Renal cortex interstitium (tissue), 15 donors: ENCODE measurements at places on chromosomes 1 and 21. TPM values are rescaled to one million over a fixed set of nuclear protein-coding genes. Genes with fewer than 3 reads are reported as not detected.

- no peak for DNase-seq
Measured at GRCh38 chr1:12057382-12057781, 5.7 kb upstream of the TNFRSF8 start.

- no peak for DNase-seq
Measured at GRCh38 chr1:116694524-116694923, 27.0 kb upstream of the IGSF3 start.

DNA sequence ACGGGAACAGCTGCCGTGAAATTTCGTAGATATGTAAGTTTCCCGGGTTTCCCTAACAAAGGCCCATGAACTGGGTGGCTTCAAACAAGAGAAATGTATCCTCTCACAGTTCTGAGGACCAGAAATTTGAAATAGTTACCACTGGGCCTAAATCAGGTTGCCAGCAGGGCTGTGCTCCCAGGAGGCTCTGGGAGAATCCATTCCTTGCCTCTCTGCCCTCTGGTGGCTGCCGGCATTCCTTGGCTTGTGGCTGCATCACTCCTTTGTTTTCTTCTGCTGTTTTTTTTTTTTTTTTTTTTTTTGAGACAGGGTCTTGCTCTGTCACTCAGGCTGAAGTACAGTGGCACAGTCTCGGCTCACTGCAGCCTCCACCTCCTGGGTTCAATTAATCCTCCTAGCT lies 23.7 kb downstream of the UMODL1 start:
- DNase-seq = no peak

DNA sequence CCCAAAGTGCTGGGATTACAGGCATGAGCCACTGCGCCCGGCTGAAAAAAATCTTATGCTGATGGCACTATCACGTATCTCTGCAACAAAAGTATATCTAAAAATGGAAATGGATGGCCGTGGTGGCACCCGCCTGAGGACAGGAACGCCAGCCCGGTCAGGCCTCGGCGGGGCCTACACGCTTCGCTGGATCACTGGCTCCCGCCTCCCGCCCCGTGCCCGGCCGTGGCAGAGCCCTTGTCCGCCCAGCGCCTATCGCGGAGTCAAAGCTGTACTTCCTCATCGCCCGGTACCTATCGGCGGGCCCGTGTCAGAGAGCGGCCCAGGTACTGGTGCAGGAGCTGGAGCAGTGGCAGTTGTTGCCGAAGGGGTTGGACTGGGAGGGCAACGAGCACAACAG lies 28.8 kb upstream of the PDPN start:
- no peak for DNase-seq

GRCh38 chr1:201307231-201307630 lies 23.9 kb downstream of the PKP1 start:
- no peak for DNase-seq

DNA sequence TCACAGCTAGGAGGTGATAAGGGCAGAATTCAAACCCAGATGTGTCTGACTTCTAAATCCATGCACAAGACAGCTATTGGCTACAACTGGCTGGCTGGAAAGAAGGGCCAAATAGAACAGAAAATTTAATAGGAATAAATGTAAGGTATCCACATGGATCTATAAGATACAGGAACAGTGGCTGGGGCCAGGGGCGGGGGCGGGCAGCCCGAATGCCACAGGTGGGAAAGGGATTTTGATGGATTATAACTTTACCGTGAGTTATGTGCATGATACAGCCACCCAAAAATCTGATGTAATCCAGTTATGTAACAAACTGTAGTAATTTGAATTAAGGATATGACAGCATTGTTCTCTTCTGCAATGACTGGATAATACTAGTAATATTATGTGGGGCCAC lies 87.0 kb upstream of the COA6 start:
- no peak for DNase-seq

- no peak for DNase-seq
Measured at GRCh38 chr21:15763359-15763758, 33.6 kb downstream of the USP25 start.

ANGPTL3 gene
- 8.1 TPM for polyA plus RNA-seq

DNA sequence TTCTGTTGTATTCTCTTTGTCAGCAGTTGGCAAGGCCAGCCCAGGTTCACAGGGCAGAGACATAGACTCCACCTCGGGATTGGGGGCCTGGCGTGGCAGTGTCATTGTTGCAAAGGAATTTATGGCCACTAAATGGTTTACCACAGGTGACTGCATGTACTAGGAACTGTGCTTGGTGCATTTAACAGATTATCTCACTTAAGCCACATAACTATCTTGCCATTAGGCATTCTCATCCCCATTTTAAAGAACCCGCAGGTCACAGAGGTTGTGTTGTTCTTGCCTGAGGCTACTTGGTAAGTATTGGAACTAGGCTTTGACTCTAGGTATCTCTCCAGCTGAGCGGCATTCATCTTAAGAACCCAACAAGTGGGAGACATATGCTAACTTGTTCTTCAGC lies 9.7 kb downstream of the TLCD4 start:
- no peak for DNase-seq

DNA sequence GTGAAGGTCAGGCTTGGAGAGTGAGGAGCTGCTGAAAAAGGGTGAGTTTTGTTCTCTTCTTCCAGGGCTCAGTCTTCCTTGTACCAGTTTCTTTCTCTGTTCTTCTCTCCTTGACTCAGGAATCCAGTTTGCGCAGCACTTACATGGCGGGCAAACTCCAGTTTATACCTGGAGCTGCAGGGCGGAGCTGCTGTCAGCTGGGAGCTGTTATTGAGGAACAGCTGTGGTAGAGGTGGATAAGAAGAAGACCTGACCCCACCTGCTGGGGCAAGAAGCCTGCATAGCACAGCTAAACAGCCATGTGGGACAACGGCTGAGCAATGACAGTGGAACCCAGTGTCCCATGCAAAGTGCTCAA lies 46.2 kb downstream of the GALNT2 start:
- no peak for DNase-seq

DNA sequence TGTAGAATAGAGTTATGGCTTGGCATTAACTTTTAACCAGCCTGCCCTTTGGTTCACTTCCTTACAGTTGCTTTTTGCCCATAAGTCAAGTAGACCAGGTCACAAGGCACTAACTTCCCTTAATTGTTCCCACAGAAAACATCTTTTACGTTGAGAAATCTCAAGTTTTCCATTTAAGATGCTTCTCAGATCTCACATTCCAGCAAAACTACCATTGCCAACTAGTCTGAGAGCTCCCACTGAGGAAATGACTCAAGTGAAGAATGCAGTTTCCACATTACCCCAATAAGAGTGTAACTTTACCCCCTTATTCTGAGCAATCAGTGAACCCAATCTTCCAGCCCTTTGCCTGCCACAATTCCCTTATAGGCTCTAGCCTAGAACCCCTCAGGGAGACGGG lies 502.2 kb upstream of the OLFM3 start:
- no peak for DNase-seq

GRCh38 chr1:16152481-16153087 lies 3.3 kb downstream of the EPHA2 start:
- no peak for DNase-seq

GRCh38 chr1:162004441-162004950 lies 19.2 kb downstream of the OLFML2B start:
- no peak for DNase-seq

DNA sequence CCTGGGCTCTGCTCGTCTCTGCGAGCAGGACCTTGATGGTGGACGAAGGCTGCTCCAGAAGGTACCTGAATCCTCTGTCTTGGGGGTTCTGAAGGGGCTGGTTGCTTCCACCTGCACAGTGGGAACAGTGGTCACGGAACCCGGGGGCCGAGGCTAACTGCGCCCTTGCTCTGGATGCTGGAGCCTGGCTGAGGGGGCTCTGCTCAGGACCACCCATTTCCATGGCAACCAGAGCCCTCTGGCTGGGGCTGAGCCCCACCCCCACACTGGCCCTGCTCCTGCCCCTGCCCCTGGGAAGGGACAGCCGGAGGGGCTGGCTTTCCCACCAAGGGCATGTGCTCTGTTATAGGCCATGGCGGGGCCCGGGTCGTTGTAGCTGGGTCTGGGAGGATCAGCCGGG lies 462.3 kb downstream of the PTPRU start:
- DNase-seq = no peak

RGS8 gene
- 0.08 TPM for polyA plus RNA-seq

XCL1 gene
- not detected for polyA plus RNA-seq

DNA sequence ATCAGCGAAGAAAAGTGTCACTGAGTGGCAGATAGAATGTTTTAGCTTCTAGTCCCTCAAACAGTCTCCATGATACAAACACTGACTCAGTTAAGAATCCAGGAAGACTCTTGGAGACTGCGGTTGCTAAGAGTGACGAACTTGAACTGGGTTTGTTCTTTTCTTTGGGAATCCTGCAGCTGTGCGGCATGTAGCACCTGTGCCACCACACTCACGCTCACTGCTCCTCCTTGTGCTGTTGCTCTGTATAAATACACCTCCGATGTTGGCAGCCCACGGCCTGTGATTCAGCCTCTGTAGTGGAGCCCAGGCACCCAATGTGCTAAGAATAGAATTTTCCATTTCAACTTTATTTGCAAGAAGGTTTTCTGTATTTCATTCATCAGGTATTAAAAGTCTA lies 5.5 kb upstream of the PPIE start:
- no peak for DNase-seq

- DNase-seq = no peak
Measured at GRCh38 chr1:40096646-40096976, 441 bp downstream of the PPT1 start.

DNA sequence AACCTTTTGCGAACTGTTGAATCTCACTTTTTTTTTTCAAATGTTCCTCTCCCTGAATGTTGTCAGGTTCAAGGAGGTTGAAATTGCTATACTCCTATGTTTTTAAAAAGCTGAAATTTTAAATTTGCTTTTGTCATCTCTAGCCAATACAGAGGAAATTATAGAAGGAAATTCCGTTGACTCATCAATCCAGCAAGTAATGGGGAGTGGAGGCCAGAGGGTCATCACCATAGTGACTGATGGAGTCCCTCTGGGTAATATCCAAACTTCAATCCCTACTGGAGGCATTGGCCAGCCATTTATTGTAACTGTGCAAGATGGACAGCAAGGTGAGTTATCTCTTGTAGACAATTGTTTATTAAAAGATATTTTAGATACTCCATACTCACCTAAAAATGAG lies 36.3 kb downstream of the GABPB2 start:
- no peak for DNase-seq

STRIP1 gene
- polyA plus RNA-seq = 54.7 TPM

DNA sequence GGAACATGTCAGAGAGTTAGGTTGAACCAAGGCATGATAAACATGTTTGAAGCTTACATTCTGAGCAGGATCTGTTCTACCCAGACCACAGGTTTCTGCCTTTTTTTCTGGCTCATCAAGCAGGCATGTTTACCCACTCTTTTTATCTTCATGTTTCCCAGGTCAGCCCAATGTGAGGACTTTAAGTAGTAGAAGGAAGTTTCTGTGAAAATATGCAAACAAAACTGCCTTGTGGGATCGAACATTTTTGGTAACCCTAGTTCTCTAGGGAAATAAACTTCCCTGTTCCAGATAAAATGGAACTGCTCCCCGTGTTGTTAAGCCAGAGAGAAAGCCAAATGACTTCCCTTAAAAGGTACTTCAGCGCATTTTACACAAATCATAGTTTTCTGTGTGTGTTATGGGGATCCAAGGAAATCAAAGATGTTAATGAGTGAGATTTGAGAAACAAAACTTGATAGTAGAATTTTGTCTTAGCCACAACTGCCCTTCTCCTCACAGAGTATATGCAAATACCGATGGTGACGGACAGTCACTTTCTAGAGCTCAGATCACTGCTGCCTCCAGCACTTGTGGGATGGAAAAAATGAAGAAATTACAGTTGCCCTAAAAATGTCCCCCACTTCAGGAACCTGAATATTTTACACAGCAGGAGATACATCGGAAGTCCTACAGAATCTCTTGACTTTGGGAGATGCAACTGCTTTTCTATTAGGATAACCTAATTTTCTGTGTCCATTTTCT lies 765 bp upstream of the HIPK1 start:
- DNase-seq = no peak

DNA sequence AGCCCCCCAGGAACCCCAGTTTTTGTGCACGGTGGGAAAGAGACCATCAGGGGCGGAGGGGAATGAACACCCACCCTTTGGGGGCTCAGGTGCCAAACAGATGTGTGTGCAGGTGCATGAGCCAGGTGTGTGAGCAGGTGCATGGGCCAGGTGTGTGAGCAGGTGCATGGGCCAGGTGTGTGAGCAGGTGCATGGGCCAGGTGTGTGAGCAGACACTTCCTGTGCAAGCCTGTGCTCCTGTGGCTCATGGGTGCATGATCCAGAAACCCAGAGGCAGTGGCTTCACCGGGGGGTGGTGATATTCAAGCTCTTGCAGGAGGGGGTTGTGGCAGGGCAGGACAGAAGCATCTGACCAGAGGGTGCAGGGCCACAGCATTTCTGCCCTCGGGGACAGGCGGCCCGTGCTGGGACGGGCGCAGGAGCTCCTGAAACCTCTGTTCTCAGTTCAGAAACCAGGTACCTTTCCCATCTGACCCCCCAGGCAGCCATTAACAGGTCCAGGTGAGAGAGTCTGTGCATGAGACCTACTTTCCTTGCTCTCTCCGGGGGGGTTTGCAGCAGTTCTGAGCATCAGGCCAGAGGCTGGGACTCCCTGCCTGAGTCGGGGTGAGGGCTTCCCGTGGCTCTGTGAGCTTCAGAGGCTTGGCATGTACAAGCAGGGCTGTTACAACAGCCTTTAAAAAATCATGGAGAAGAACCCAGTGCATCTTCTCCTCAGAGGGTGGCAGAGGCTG lies 29.1 kb downstream of the COL18A1 start:
- DNase-seq = no peak

- no peak for DNase-seq
Measured at GRCh38 chr1:167938080-167938636, 1.3 kb upstream of the MPC2 start.

DNA sequence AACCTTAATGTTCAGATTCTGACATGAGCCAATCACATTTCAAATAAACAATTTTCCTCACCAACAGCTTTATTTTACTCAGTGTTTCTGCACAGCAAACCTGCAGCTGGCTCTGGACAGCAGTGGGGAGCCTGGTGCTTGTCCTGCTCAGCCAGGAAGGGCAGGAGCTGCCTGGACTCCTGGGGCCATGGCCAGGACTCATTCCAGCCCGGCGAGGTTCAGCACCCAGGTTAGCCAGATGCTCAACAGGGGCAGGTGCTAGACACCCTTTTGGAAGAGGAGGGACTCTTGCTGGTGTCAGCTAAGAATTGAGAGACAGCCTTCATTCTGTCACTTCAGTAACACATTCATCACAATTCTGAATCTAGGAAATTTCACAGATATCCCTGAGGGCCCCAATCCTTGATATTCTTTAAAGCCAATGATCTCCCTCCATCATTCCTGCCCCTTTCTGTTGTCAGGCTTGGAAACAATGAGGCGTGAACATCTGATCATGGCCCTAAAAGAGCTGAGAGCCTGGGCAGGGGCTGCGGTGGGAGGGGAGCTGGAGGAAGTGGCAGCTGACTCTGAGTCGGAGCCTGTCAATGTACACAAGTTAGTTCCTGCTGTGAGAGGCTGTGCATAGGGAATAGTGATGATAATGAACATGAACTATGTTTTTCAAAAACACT lies 251.3 kb downstream of the SDCCAG8 start:
- no peak for DNase-seq

GRCh38 chr21:34669149-34669879 lies 520 bp downstream of the CLIC6 start:
- no peak for DNase-seq

MNDA gene
- polyA plus RNA-seq = 3.5 TPM
